ENCODE measurements at places on chromosomes 4 and X. TPM values are rescaled to one million over a fixed set of nuclear protein-coding genes. Genes with fewer than 3 reads are reported as not detected.

Gene TLR10
- total RNA-seq = 8.9 TPM

- DNase-seq = no peak
Observed at GRCh38 chr4:82423245-82424054, 6.8 kb downstream of the HNRNPDL start.

- no peak for DNase-seq
Observed at GRCh38 chrX:150198776-150199175, 164.3 kb upstream of the MAMLD1 start.

Gene SAGE1
- total RNA-seq = not detected

DNA sequence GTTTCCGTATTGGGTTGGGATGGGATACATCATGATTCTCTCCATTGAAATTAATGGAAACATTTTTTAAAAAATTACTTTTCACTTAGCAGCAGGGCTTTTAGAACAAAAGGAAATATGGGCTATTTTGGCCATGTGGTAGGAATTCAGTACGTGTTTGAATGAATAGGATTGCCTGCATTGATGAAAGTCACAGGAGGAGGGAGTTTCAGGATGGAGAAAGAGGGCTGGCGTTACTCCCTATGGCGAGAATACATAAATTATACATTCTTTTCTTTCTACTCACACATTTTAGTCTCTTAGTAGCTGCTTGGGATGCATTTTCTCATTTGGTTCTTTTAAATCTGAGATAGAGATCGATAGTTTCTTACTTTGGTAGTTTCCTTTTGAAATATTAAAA, 100.3 kb upstream of the PDHA1 start:
- DNase-seq = no peak

DNA sequence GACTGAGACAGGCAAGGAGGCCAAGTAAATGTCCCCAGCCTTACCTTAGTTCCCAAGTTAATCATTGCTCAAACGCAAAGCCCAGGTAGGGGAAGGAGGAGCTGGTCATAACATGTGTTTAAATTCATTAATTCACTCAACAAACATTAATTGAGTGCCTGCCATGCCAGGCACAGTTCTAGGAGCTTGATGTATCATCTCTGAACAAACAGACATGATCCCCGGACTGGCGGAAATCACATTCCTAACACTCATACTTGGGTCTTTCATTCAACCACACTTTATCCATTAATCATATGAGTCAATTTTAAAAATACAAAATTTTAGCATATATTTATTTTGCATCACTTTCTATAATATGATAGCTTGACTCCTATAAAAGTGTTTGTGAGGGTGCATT, 335.3 kb upstream of the NOCT start:
- DNase-seq = no peak

DNA sequence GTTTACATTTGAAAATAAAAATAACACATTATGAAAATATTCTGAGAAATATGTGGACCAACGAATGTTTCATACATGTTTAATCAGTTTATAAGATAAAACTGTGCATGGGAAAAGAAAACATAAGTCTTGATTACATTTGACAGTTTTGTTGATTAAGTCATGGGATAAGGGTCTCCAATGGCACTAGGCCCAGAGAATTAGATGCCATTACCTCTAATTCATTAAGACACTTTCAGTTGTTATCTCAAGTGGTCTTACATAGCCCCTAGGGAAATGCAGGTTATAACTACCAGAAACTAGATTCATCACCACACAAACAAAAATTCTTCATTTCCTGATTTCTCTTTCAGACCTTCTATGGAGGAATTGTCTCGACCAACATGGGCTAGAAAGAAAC, 300.8 kb downstream of the PCDH7 start:
- no peak for DNase-seq

- DNase-seq = no peak
Observed at GRCh38 chr4:55503169-55503568, 43.5 kb downstream of the CLOCK start.

DNA sequence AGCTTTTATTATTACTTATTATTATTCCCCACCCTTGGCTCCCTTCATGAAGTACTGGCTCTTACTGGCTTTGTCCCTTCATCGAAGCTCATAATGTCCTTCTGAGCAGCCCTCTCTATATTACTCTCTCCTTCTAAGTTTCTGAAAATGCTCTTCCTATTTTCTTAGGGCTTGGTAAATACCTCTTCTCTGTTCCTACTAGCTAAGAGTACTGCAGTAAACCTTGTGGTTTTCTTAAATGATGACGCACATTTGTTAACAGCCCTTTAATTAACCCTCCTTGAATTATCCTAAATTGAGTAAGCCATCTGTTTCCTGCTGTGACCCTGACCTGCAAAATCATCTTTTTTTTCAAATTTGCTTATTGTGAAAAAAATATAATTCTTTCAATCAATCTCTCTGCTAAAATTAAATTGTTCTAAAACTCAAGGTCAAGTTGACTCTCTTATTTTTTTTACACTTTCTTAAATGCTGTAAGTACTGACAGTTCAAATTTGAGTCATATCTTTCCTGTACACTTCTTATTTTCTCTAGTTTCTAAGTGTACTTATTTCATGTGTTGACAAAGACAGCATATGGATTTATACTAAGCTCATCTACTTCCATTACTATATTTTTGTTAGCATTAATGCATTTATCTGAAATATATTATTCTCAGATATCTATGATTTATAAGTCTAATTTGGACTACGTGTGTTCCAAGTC, 148.9 kb downstream of the ADAM29 start:
- DNase-seq = no peak

GRCh38 chrX:115948018-115948923, 222.3 kb upstream of the AGTR2 start:
- DNase-seq = no peak

GRCh38 chrX:13167481-13168231, 123.2 kb upstream of the FAM9C start:
- DNase-seq = no peak

DNA sequence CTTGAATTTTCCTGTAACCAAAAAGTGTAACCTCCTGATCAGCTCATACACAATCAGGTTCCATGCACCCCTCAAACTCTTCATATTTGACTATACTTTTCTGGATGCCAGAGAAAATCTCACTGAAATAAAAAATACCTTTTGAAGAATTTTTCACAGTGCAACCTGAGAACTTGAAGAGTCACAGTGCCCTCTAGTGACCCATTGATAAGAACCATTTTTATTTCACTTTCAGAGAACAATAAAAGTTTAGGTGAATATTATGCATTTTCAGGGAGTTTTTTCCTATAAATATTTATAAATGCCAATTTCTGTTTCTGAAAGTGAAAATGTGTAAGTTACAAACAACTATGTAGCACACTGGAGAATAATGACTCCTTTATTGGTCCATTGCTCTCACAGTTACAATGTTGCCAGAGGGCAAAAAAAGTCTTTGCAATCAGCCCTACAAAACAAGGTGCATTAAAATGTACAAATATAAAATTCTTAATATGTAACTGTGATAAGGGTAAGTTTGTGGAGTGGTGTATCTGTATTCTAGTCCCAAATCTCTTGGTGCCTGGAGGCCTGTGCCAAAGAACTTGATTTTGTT, 153.6 kb upstream of the INTU start:
- no peak for DNase-seq

Gene GPC3
- 26.2 TPM for total RNA-seq

Gene STPG2
- total RNA-seq = 0.24 TPM

DNA sequence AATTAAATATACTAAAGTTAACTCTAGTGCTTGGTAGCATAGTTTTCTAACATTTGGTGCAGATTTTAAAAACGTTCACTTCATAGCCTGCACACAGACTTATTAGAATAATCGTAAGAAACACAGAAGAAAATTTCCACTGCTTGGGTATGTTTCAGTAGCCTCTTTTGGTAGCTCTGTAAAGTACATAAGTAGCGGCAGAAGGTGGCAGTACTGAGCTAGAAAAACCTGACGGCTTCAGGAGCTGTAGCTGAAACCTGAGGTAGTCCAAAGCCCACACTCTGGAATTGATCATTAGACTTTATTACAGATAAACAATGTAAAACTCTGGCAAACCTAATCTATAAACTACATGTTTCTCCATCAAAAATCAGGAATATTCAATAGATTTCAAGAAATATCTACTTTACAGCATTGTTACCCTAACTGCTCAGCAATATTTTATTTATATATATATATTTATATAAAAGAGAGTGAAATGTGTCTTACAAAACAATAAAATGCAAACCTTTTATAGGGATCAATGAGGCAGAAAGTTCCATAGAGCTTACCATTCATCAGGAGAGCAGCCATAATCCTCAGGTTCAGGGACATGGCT, 88.2 kb downstream of the ATP8A1 start:
- peak; percentile 54 for DNase-seq

Gene SOD3
- total RNA-seq = 3.1 TPM

Gene TEX13D
- 0.09 TPM for total RNA-seq

Gene RASSF6
- 16.6 TPM for total RNA-seq

DNA sequence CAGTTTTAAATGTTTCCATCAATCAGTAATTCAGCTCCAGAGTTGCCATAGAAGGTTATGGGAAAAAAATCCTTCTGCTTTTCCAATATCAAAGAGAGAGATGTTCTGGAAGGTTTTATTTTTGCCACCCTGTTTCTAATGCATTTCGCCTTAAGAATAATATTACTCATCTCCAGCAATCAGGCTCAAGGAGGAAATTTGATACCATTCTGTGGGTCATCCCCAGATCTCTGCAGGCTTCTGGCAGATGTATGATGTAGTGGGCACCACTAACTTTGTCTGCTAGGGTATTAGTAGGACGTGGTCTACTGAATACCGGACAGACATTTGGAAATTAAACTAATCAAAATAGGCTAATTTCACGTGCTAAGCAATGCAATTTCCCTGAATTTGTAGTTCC, 645.4 kb upstream of the TENM3 start:
- DNase-seq = no peak

DNA sequence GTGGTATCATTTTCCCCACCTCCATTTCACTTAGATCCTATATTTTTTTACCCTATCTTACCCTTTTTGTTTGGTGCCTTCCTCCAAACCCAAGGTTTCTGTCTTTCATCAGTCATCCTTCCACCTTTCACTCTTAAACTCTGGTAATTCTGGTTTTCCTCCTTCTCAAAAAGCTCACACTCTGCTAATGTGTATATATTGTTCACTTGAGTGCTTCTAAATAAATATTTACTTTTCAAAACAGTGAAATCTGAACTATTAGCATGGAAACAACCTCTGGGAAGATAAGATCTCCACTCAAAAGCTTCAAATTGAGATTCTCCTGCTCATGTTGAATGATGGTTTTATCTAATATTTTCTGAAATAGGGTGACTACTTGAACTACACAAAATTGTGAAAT, 21.5 kb downstream of the XIAP start:
- DNase-seq = no peak

DNA sequence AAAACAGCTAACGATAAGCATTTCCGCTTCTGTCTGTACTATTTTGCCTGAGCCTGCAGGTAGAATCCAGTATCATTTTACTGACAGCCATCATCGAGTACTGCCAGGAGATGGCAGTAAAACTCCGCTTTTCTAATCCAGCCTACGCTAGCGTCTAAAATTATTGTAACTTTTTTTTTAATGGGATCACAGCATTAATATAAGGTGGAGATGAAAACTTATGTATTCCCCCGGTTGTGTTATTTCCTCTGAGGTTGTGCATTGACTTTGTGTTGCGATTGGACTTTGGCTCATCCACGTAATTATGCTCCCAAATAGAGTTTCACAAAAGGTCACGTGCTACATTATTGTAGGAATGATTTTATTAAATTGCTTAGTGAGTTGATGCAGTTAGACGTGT, 248.1 kb downstream of the C4orf33 start:
- no peak for DNase-seq

Gene PDE6B
- total RNA-seq = 22.5 TPM

Gene ENPEP
- total RNA-seq = 5.6 TPM

Gene SYTL4
- total RNA-seq = 0.94 TPM

Gene AMBN
- 0.19 TPM for total RNA-seq

DNA sequence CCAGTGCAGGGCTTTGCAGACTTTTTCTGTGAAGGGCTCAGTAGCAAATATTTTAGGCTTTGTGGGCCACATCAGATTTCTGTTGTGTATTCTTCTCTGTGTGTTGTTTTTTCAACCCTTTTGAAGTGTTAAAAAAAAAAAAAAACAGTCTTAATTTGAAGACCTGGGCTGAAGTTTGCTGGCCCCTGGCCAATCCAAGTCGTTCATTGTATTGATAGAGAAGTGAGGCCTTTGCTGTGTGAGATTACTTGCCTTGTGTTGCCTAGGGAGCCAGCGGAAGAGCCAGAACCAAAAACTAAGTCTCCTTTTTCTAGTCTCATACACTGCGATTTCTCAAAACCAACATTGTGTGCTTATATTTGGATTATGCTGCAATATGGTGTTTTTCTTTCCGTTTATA, 46.9 kb downstream of the MTM1 start:
- DNase-seq = no peak

- DNase-seq = no peak
Observed at GRCh38 chr4:189278597-189279165, 662.0 kb upstream of the FRG1 start.

- no peak for DNase-seq
Observed at GRCh38 chrX:154661899-154662298, 8.5 kb upstream of the CTAG2 start.

DNA sequence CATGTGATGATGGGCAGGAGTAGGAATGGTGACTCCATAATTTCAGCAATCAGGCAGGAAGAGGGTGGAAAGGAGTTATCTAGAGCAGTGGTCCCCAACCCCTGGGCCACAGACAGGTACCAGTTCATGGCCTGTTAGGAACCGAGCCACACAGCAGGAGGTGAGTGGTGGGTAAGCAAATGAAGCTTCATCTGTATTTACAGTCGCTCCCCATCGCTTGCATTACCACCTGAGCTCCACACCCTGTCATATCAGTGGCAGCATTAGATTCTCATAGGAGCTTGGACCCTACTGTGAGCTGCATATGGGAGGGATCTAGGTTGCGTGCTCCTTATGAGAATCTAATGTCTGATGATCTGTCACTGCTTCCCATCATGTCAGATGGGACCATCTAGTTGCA, 1.4 kb upstream of the TLR10 start:
- DNase-seq = no peak

DNA sequence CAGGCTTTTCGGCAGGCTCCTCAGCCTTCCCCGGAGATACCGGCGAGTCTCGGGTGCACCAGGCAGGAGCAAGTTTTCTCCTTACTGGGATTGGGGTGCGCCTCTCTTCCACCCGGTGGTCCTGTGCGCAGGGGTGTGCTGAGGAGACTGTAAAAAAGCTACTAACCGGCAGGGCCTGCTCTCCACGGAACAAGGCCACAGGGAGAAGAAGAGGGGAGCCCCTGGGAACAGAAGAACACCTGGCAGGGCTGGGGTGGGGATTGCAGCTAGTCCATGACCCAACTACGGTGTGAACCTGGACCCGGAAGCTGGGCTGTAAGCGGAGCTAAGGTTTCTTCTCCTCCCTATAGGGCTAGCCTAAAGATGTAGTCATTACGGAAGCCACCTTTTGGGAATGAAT, 17.7 kb upstream of the ZIC3 start:
- no peak for DNase-seq

Gene SPANXB1
- total RNA-seq = not detected

GRCh38 chr4:81531410-81531809, 59.7 kb upstream of the RASGEF1B start:
- no peak for DNase-seq

- no peak for DNase-seq
Observed at GRCh38 chrX:1108501-1109445, 103.7 kb downstream of the CRLF2 start.

Gene EFHC2
- 0.80 TPM for total RNA-seq
